ENCODE measurements at places on chromosomes 7 and 10.
A peak's percentile ranks its signal among the peaks of the same experiment; 100 is the strongest.

GRCh38 chr7:156655983-156656382 is 15.4 kb downstream of the RNF32 start:
- DNase-seq, result no peak

DNA sequence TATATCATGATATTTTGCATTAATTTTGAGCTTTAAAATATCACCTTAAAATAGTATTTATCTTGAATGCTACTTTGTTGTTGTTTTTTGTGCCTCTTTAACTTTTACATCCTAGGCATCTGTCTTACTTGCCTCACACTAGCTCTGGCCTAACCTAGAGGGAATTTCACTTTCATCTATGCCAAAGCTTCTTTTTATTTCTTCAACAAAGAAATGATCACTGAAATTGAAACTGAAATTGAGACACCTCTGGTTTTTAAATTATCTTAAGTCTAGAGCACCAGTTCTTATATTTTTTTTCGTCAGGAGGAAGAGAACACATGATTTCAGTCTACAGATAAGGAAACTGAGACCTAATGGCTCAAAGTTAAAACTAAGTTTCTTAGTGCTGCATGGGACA is 3.5 kb upstream of the SCIN start:
- no peak for DNase-seq

DNA sequence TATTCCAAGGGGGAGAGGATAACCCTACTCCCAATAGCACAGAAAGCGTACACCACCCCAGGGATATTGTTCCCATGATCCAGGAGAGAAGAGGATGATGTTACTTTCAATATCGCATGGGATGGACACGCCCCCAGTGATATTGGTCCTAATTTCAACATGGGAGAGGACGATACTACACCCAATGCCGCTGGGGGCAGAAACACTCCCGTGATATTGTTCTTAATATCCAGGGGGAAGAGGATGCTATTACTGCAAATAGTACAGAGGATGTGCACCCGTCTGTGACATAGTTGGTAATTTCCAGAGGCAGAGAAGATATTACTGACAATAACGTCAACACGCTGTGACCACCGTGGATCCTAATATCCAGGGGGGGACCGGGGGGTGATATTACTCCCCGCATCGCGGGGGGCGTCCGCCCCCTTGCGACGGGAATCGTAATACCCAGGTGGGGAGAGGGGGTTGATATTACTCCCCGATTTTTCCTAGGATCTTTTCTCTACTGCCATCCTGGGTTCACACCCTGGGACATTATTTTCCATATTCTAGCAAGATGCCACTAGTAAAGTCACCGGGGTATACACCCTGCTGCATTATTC is 16.6 kb downstream of the MEIG1 start:
- no peak for DNase-seq

GRCh38 chr10:88835910-88836221 is 15.8 kb downstream of the ANKRD22 start:
- no peak for DNase-seq

GRCh38 chr7:146331369-146331768 is 214.8 kb downstream of the CNTNAP2 start:
- no peak for DNase-seq

DNA sequence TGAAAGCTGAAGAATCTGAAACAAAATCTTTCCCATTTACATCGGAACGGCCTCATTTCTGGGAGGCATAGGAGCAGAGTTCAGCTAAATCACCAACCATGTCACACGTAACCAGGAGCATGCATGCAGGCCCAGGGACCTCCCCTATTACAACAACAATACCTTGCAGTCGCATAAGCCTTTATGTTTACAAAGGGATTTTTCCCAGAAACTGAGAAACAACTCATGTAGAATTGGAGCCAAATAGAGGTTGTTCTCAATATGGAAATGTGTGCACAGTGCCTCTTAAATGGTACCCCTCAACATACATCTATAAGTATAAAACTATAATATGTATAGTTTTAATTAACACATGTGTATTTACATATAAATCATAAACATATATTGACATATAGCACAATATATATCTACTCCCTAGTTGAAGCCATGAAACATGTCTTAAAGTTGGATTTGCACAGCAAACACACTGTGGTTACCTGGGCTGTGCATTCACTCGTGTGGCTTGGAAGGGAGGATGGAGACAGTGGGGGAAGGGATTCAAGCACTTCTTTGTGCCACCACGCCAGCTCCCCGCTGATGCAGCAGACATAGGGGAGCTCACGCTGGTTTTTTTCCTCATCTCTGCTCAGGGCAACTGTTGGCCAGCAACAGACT is 35.0 kb upstream of the DGKI start:
- no peak for DNase-seq

- DNase-seq, result no peak
Measured at GRCh38 chr10:43865265-43866135, 216.8 kb upstream of the ZNF32 start.

DNA sequence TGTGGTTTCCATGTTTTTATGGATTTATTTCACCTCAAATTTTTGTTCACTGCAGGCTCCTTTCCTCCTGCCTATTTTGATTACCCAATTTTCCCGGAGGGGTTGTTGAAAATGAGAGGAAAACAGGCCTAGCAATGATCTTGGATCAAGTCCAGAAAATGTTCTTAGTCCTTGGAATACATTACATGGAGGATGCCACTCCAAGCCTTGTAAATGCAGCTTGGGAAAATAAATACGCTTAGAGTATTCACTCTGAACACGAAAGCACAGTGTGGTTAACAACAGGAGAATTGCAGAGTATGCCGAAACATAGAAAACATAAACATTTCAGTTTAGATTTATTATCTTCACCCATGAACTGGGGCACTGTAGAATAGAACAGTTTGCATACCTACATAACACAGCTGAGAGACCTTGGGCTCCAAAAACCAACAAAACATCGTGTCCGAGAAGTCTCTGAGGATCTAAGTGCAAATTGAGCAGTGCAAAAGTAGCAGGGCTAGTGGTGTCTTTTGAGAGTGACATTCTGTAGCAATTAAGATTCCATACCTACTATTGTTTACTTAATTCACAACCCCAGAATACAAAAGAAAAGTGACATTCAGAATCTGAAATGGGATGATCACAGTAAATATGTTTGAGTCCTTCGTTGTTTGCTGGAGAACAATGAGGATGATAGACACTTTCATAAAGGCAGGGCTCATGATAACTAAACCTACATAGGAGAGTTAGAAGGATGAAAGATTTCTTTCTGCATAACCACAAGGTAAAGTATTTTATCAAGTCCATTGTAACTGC is 7.6 kb upstream of the CD36 start:
- DNase-seq, result no peak

- no peak for DNase-seq
Measured at GRCh38 chr10:68462536-68462935, 9.2 kb downstream of the DNA2 start.

DNA sequence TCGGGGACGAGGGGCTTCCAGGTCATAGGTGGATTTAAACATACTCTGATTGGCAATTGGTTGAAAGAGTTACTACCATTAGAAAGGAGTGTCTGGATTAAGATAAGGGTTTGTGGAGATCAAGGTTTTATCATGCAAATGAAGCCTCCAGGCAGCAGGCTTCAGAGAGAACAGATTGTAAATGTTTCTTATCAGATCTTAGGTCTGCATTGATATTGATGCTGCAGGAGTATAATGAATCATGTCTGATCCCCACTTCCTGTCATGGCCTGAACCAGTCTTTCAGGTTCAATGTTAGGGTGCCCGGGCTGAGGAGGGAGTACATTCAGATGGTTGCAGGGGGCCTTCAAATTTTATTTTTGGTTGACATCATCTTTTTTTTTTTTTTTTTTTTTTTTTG is 51.4 kb downstream of the SH3PXD2A start:
- DNase-seq, result no peak

DNA sequence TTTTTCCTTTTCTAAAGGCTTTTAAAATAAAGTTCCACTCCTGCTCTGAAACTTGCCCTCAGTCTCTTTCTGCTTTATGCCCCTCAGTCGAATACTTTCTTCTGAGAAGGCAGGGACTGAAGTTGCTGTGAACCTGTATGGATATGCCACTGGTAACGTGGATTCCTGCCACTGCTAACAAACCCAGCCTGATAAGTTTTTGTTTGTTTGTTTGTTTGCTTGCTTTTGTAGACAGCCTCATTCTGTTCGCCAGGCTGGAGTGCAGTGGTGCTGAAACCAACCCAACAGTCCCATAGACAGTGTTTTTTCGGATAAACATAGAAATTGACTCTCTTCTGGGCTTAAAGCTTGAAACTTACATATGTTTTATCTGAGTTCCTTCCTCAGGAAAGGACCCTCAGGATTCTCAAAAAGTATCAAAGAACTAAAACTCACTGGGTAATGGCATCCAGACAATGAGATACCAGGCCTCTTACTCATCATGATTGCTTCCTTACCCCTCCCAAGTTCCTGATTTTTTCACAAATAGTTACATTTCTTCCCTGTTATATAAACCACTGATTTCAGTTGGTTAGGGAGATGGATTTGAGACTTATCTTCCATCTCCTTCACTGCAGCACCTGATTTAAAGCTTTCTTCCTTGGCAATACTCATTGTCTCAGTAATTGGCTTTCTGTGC is 273.6 kb downstream of the SDHAF3 start:
- DNase-seq, result no peak

DNA sequence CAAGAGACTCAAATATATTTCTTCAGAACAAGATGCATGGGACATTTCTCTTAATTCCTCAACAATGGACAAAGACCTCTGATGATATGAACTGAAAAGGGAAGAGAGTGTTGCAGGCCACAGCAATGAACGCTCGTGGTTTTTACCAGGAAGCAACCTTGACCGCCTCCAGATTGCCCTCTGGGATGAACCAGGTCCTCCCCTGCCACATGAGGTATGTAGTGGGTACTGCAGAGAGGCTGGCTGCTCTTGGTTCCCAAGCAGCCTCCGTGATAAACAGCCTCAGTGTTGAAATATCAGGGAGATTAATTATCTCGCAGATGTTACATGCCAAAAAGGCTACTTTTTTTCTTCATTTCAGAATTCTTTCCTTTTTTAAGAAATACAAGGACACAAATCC is 338.8 kb downstream of the ELMO1 start:
- DNase-seq, result no peak

- DNase-seq, result no peak
Measured at GRCh38 chr7:150954201-150954985, 23.7 kb downstream of the KCNH2 start.

GRCh38 chr10:12981570-12981969 is 19.9 kb downstream of the CCDC3 start:
- no peak for DNase-seq

- DNase-seq, result no peak
Measured at GRCh38 chr10:71205468-71205867, 6.9 kb upstream of the UNC5B start.

GRCh38 chr10:97991871-97992270 is 38.5 kb downstream of the CRTAC1 start:
- DNase-seq, result no peak

GRCh38 chr10:60480865-60481563 is 91.3 kb upstream of the ANK3 start:
- peak; percentile 84 for DNase-seq

DNA sequence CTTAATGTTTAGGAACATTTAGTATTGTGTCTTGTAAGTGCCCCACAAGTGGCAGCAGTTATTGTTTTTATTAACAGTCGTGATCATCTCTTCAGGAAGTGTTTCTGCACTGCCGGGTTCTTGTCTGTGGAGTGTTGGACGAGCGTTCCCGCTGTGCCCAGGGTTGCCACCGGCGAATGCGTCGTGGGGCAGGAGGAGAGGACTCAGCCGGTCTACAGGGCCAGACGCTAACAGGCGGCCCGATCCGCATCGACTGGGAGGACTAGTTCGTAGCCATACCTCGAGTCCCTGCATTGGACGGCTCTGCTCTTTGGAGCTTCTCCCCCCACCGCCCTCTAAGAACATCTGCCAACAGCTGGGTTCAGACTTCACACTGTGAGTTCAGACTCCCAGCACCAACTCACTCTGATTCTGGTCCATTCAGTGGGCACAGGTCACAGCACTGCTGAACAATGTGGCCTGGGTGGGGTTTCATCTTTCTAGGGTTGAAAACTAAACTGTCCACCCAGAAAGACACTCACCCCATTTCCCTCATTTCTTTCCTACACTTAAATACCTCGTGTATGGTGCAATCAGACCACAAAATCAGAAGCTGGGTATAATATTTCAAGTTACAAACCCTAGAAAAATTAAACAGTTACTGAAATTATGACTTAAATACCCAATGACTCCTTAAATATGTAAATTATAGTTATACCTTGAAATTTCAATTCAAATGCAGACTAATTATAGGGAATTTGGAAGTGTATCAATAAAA is 22.2 kb downstream of the PLA2G12B start:
- DNase-seq, result no peak

DNA sequence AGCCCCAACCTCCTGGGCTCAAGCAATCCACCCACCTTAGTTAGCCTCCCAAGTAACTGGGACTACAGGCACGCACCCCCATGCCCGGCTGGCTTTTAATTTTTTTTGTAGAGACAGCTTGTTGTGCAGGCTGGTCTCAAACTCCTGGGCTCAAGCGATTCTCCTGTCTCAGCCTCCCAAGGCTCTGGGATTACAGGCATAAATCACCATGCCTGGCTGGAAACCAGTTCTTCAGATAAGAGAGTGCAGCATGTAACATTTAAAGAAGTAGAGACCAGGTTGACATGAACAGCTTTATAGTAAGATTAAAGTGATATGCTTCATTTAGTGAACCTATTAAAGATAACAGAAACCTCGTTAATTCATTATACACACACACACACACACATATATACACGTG is 167.9 kb upstream of the KAT6B start:
- no peak for DNase-seq

- DNase-seq, result no peak
Measured at GRCh38 chr10:2246747-2247146, 509.4 kb upstream of the ADARB2 start.

DNA sequence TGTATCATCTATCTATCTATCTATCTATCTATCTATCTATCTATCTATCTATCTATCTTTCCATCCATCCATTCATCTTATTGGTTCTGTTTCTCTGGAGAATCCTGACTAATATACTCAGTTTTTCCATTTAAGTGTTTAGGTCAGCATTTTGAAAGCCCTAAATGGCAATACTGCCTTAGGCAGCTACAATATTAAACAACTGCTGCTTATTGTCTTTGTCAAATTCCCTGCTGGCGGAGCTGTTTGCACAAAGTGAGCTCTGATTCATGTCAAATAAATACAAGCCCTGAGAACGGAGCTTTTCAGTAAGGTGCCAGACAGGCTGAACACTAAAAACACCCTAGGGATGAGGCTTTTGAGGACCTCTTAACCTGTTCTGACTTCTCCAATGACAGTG is 7.1 kb upstream of the KLHL7 start:
- no peak for DNase-seq

GRCh38 chr7:74449809-74450397 is 3.8 kb upstream of the GTF2IRD1 start:
- peak; percentile 63 for DNase-seq

- DNase-seq, result no peak
Measured at GRCh38 chr7:101912716-101913110, 95.3 kb downstream of the CUX1 start.
